ENCODE measurements at places on chromosomes 7 and 10. TPM values are rescaled to one million over a fixed set of nuclear protein-coding genes. Genes with fewer than 3 reads are reported as not detected.

- no peak for DNase-seq
Measured at GRCh38 chr7:131042269-131043160, 285.2 kb upstream of the MKLN1 start.

DNA sequence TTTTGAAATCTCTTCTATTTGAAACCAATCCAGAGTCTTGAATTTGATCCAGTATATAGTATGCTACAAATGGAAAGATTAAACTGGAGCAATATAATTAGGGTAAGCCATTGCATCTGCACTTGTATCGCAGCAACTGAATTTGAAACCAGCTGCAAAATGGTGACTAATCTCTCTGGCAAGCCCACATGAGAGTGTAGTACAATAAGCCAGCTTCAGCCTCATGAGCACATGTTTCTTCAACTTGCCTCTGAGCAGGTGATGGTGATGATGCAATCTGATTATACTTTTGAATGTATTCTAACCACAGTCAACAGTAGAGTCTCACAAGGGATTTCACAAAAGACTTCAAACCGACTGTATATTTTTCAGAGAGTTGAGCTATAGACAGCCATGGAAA lies 829 bp upstream of the RPA3 start:
- DNase-seq = no peak

GRCh38 chr10:34796133-34796532 lies 19.0 kb downstream of the PARD3 start:
- no peak for DNase-seq

GRCh38 chr7:129066290-129067131 lies 11.6 kb upstream of the TNPO3 start:
- peak; percentile 5 for DNase-seq

GRCh38 chr7:17506095-17506494 lies 207.6 kb downstream of the AHR start:
- DNase-seq = no peak

GRCh38 chr10:66467042-66467441 lies 458.8 kb upstream of the LRRTM3 start:
- no peak for DNase-seq

DNA sequence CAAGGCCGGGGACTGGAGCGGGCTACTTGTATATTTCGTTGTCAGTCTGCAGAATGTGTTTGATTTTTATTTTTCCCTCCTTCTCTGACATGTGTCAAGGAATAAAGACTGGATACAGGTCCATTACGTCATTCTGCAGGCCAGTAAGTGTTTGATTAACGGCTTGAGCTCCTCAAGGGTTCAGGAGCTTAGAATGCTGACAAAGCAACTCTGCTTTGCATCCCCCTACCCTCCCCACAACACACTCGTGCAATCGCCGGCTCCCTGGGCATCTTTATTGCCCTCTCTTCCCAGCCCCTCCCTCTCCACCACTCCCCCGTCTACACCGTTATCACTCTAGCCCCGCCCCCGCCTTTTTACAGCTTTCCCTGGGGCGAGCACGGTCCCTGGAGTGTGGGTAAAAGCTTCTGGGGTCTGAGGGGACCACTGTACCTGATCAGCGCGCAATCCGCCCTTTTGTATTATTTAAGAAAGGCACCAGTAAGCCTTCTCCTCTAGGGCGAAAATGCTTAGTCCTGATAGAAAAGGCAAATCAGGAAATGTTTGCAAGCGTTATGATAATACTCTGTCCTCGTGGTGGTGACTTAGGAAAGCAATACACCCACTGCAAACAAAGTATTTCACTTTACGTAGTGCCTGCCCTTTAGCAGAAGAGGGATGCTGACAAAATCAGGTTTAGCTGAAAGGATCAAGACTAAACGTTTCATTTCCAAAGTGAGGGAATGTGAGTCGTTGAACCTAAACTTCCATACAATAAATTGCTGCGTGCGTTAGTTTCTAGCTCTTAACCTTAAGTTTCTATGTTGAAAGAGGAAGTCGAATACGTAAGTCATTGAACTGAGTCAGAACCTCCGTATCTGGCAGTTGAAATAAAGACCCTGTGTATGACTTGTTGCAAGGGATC lies 1.4 kb upstream of the CREB5 start:
- DNase-seq = no peak

DNA sequence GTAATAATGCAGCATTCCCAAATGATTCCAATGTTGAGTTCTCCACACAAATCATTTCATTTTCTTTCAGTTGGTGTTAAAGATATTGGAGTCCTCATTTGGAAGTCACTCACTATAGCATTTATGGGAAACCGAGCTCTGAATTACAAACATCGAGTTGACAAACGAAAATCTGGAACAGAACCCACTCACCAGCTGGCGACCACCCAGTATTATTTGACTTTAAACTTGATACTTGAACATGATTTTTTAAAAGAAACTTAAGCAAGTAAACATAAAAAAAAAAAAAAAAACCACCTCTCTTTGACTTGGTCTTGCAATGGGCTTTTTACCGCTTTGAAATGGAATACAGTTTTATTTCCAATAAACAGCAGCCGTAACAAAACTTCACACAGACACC lies 576.6 kb upstream of the C7orf33 start:
- no peak for DNase-seq

DNA sequence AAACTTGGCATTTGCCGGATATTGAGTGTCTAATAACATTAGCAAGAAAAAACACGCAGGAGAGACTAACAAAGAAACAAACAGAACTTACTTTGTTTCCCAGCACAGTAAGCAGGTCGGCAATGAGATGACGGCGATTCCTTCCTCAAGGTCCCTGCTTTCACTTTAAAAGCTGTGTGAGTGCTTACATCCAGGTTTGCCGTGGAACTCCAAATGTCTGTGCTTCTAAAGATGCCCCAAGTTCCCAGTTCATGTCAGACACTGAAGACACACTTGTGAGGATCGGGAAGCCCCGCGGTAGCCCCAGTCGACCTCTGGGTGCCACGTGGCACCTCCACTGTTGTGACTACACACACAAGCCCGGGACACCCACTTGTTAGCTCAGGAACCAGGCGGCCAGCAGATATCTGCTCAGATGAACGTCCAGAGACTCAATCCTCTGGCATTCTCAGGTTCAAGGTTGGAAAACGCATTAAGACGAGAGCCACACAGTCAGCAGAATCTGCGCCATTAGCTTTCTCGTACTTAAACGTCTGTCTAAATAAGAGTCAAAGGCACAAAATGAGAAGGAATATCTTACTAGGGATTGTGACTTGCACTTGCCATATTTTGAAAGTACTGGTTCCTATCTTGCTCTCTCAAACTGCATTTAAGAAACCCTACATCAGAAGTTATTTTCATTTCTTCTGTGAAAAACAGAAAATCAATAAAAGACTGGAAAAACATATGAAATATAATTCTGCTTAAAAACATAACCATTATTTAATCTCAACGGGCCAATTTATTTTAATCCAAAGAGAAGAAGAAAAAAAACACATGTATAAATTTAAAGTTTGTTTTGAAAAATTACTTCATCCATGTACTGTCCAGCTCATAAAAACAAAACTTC lies 207.6 kb upstream of the KLF14 start:
- no peak for DNase-seq

DNA sequence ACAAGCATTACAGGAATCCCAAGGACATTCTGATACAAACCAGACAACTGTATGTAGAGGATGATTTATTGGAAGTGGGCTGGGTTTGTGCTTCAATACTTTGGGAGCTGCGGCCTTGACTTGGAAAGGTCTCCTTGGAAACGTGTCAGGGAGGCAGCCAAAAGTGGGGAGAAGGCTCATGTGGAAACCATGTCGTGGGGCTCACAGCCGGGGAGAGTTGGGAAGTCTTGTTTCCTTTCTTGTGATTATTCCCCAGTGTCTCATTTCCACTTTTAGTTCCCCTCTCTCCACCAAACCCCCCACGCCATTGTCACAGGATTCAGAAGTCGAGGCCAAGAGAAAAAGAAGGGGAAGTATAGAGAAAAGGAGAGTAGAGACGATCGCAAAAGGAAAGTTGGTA lies 53.9 kb upstream of the SFMBT2 start:
- DNase-seq = no peak

DNA sequence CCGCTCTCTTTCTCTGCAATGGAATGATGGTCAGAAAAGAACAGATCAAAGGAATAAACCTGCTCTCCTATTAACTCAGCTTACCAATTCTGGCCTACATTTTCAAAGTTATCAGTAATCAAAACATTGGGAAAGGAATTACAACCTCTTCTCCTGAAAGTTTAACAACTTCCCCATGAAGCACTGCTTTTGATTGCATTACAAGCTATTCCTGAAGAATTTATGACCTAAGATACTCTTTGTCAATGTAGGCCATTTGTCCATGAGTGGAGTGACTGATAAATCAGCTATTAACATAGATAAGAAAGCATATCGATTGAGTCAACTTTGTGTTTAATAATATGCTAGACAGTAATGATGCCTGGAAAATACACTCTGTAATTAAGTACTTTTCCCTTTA lies 271.7 kb upstream of the C7orf33 start:
- no peak for DNase-seq

DNA sequence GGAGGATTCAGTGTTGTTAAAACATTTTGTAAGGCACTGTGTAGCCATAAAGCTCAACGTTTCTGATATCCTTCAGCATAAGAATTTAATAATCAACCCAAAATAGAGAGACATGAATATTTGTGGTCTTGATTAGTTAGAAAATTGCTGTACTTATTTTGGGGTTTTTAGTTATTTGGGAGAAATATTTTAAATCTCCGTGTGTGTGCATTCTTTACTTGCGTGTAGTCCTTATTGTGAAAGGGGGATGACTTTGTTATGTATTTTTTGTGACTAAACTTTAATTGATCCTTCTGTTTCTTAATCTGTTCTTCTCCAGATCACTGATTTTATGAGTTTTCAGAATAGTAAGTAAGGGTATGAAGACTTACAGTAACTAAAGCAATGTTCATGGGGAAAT lies 81.2 kb downstream of the ZNRF2 start:
- no peak for DNase-seq

DNA sequence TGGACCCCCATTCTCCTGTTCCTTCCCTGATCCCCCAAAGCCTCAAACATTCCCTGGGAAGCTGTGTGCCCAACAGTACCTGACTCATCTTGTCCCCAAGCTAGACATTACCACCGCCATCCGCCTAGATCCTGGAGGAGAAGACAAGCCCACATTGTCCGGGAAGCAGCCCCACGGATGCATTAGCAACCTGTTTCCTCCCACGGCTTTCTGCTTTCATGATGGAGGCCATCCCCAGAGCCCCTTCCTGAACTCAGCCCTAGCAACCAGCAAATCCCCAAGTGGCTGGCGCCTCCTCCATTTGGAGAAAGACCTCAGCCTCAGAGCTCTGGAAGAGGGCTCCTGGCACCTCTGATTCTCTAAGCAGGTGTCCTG lies 2.3 kb upstream of the SLC29A3 start:
- DNase-seq = no peak

GRCh38 chr10:50929670-50930069 lies 44.2 kb upstream of the A1CF start:
- DNase-seq = no peak

GRCh38 chr7:71266912-71267311 lies 135.0 kb downstream of the GALNT17 start:
- DNase-seq = no peak

DNA sequence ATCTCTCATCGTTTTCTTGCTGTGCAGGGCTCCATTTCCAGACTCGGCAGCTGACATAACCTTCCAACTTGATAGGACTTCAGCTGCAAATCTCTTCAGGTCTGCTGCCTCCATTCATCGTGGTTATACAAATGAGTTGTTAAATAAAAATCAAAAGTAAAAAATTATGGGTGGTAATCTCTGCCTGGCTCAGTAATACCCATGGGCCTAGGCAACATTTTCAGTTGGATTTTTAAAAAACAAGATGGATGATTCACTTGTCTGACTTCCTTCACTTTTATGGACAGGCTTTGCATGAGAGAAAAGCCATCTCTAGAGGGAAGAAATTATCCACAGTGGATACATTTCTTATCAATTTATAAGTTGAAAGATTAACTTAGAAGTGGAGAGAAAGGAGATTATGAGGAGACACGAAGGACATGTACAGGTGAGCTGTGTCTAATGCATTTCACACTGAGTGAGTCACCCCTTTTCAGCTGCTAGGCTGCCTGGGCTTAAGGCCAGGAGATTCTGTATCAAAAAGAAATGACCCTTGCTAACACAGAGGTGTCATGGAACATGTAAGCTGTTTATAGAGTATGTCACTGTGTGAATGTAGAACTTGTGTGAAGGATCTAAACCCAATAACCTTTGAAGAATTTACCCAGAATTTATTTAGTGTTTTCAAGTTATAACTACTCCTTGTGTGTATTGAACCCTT lies 495.1 kb downstream of the AUTS2 start:
- no peak for DNase-seq

GRCh38 chr10:47374611-47375536 lies 9.2 kb downstream of the ZNF488 start:
- no peak for DNase-seq

GRCh38 chr7:131762753-131763152 lies 206.3 kb upstream of the PODXL start:
- no peak for DNase-seq

- no peak for DNase-seq
Measured at GRCh38 chr10:4427532-4427931, 398.5 kb upstream of the AKR1E2 start.

- peak; percentile 76 for DNase-seq
Measured at GRCh38 chr10:23171232-23171876, 20.8 kb upstream of the PTF1A start.

Gene TBX20
- not detected for polyA plus RNA-seq

Gene SMARCD3
- polyA plus RNA-seq = 77.1 TPM

Gene AKR1C8
- 0.49 TPM for polyA plus RNA-seq

Gene SEC31B
- polyA plus RNA-seq = 13.9 TPM

Gene FAM237B
- polyA plus RNA-seq = 0.68 TPM

Gene NCOA4
- polyA plus RNA-seq = 211 TPM

Gene PRSS2
- polyA plus RNA-seq = not detected

Gene LRRC72
- not detected for polyA plus RNA-seq

Gene HHEX
- polyA plus RNA-seq = 8.2 TPM

Gene SFRP5
- 0.11 TPM for polyA plus RNA-seq

Gene ANKRD30A
- polyA plus RNA-seq = not detected

Gene CXCL12
- 373 TPM for polyA plus RNA-seq

Data from renal pelvis (tissue), 12 donors.